ENCODE measurements at places on chromosomes 6 and 20.
A peak's percentile ranks its signal among the peaks of the same experiment; 100 is the strongest.

DNA sequence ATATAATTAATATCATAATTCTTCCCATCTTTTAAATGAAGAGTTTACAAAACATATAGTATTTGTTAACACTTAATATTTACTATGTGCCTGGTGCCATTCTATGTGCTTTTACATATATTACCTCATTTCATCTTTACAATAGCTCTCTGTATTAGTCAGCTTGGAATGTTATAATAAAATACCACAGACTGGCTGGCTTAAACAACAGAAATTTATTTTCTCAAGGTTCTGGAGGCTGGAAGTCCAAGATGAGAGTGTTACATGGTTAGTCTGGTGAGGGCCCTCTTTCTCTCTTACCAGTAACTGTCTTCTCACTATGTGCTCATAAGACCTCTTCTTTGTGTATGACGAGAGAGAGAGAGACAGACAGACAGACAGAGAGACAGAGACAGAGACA lies 110.2 kb downstream of the NKAIN2 start:
- no peak for DNase-seq

DNA sequence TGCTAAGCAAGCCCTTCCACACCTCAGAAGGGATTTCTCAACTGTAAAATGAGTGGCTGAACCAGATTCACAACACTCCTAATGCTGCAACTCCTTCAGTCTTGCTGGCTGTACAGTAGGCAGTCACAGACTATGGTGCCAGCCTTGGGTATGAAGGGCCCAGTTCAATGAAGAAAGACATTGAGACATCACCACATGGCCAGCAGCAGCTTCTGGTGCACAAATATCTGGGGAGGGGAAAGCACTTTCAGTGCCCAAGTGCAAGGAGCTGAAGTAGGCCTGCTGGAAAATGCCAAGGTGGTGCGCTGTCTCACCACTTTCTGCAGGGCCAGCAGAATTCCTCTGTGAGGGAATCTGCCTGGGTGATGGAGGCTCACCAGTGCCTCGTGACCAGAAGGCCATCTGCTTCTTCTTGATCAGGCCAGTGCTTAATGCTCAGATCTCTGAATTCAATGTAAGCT lies 1.8 kb downstream of the PLA2G7 start:
- no peak for DNase-seq

GRCh38 chr6:154258064-154258757 lies 98.4 kb downstream of the IPCEF1 start:
- no peak for DNase-seq

GRCh38 chr6:101302593-101302992 lies 90.9 kb upstream of the GRIK2 start:
- DNase-seq, result no peak

- no peak for DNase-seq
Measured at GRCh38 chr20:38706509-38706908, 17.8 kb upstream of the SLC32A1 start.

DNA sequence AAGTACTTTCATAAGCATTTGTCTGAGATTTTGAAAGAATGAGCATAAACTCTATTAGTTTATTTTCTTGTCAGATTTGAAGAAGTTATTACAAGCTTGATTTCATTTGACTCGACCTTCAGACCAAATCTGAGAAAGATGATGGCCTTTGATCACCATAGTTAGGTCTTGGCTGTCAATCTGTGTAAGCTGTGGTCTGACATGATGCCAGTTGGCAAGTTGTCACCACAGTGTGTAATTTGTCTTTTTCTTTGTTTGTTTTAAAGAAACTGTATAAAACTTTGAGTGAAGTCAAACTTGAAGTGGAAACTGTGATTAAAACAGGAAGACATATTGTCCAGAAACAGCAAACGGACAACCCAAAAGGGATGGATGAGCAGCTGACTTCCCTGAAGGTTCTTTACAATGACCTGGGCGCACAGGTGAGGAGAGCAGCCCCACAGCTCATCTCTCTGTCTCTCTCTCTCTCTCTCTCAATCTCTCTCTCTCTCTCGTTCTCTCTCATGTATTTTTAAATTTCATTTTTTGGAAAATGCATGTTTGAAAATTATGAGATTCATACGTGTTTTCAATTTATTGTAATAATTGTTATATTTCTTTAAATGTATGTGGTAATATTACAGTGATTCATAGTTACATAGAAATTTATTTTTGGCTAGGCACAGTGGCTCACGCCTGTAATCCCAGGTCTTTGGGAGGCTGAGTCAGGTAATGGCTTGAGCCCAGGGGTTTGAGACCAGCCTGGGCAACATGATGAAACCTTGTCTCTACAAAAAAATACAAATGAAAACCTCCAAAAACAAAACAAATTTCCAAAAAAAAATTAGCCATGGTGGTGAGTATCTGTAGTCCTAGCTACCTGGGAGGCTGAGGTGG lies 208.1 kb downstream of the UTRN start:
- DNase-seq, result no peak

- DNase-seq, result no peak
Measured at GRCh38 chr6:80467408-80467807, 360.9 kb downstream of the BCKDHB start.

DNA sequence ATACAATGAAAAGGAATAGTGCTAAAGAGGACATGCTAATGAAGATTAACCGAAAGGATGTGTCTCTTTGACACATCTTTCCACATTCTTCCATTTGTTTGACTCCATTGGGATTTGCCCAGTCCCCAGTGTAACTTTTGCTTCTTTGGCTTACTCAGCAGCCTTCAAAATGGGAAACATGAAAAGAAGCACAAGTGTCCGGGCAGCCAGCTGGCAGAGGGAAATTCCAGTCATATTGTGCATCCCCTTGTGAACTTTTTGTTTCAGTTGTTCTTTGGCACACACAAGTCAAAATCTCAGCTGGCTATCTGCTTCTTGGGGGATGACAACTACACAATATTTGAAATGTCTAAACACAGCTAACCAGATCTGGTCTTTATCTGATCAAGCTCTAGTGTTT lies 157.4 kb downstream of the OGFRL1 start:
- DNase-seq, result peak; percentile 21

DNA sequence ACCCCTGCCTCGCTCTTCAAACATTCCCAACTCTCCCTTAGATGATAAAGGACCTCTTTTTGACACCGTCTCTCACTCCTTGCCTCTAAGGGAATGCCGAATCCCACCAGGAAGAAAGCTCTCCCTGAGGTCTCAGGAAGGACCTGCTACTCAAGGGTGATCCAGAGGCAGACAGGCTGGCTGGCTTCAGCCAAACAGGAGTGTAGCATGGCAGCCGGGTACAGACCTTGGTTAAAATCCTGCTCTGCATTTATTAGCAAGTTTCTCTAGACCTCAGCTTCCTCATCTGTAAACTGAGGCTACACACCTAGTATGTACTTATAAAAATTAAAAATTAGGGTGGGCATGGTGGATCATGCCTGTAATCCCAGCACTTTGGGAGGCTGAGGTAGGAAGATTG lies 17.2 kb downstream of the MAP1LC3A start:
- no peak for DNase-seq

GRCh38 chr6:13046084-13046483 lies 282.3 kb downstream of the TBC1D7 start:
- DNase-seq, result no peak

DNA sequence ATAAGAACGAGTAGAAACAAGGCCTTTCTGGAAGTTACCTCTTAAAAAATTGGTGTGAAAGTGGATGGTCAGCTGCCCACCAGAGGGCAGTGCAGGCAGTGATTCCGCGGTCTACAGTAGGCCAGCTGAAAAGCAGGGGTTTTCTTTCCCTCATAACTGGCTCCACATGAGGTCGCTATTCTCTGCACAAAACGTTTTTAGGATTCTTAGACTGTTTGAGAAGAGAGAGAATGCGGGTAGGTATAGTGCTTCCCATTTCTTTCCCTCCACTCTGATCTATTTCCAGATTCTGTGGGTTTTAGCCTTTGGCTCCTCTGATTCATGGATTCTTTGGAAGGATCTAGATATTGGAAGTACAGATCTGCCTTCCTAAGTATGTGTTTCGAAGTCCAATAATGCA lies 14.2 kb downstream of the FIG4 start:
- peak; percentile 96 for DNase-seq

DNA sequence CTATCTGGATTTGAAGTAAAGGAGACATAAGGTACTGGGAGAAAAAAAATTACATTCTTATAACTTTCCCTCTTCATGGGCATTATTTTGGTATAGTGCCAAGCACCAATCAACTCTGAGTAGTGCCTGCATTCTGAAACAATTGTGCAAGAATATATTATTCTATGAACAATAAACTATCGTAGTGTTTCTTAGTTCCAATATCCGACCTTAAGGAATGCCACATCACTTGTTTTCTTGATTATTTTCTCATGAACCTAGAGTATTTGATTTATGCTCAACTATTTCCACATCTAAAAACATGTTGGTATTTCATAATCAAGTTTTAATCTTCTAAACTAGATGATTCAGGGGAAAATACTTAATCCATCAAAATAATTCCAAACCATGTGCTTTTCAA lies 294.4 kb upstream of the TBX18 start:
- no peak for DNase-seq

- DNase-seq, result no peak
Measured at GRCh38 chr6:25893778-25894177, 19.7 kb upstream of the SLC17A3 start.

- DNase-seq, result no peak
Measured at GRCh38 chr20:63070771-63071540, 64.2 kb upstream of the BHLHE23 start.

GRCh38 chr6:159701413-159701999 lies 8.5 kb upstream of the SOD2 start:
- peak; percentile 88 for DNase-seq

DNA sequence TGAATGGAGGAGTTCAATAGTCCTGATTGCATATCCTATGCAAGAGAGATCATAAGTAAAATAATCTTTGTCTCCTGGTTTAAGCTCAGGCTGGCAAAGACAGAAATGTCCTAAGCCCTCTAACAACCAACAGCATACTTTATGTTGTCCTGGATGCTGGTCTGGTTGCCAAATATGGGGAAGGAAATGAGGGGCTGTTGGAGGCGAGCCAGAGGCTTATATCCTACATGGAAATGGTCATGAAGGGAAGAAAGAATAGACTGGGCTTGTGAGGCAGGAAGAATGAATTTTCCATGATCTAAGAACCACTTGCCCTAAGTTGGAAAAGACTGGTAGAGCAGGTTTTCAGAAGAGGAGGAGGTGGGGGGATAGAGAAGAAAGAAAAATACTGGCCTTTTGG lies 237.1 kb downstream of the SMOC2 start:
- no peak for DNase-seq

DNA sequence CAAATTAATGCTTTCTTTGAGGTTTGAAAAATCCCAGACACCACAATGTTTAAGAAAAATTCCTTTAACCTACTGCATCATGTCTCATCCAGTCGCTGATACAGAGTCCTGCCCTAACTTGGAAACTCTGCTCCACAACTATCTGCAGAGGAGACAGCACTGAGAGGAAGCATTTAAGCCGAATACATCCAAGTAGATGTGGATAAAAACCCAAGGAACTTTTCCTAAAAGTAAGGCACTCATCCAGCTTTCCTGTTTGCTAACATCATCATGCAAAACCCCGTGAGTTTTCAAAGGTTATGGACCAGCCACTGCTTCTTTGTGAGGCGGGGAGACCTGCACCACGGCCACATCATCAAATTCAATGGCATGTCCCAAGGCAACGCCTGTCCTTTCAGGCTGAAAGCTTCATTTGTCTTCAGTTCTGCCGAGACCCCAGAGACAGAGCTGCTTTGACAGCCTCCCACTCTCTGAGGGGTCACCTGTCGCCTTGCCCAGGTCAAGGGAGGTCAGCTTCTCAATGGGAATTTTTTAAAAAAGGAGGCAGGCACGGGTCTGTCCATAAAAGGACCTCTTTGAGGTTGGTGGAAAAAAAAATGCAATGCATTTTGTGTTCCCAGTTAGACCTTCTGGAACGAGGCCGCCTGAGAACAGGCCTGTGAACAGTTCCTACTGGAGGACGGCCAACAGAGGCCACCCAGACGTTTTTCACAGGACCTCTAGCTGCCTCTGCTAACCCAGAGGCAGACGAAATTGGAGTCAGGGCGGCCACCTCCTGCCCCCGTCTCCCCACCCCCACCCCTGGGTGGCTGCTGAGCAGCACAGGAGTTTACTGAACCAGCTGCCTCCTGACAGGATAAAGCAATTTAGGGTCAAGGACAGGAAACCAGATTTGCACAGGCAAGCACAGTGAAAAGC lies 142.5 kb upstream of the HDDC2 start:
- DNase-seq, result no peak

DNA sequence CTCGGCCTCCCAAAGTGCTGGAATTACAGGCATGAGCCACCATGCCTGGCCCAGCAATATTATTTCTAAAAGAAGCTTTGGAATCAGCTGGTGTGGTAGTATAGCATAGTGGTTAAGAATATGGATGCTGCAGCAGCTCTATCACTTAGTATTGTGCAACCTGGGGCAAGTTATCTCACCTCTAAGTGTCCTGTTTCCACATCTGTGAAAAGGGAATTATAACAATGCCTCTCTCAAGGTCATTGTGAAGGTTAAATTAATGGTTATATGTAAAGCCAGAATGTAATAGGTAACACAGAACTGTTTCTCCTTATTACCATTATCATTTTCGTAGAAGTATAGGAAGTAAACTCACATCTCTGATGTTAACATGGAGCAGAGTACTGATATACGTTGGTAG lies 14.2 kb downstream of the SLC17A2 start:
- no peak for DNase-seq

Measured in adipocyte (in vitro differentiated cells).